ENCODE measurements at places on chromosomes 3 and 15.

DNA sequence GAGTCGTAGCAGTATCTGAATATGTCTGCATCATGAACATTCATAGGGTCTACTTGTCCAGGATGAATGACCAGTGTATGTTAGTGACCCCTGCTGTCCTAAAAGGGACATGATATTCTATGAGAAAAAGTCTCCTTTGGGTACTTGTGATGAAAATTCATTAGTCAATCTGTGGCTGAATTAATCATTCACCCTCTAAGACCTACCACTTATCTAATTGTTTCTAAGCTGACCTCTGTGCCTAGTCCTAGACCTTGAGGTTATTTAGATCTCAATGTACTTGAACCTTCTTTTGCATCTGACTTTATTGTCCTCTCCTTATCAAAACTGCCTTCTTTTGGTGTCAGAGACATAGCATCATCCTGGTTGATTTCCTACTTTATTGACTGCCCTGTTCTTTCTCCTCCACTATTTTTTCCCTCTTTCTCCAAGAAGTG, 799.3 kb downstream of the DIPK2A start:
- DNase-seq: no peak

DNA sequence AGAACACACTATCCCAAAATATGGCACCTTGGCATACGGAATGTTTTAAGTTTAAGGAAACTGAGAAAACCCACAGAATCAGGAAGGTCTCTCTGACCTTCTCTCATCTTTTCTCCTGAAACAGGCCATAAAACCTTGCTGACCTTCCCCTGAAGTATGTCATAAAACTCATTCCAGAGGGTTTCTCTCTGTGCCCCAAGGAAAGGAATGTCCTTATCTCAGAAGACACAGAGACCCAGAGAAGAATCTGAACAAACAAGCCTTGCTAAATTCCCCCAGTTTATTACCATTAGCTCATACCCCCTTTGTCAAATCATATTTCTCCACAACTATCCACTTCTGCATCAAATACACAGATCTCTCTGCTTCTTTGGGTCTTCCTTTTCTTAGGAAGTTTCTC, 603.1 kb downstream of the MCTP2 start:
- no peak for DNase-seq

GRCh38 chr15:75738014-75738646, 25.5 kb upstream of the CSPG4 start:
- no peak for DNase-seq

- DNase-seq: no peak
These were observed 213.0 kb upstream of the ROBO2 start for GRCh38 chr3:76826861-76827260.

GRCh38 chr3:173013219-173013832, 127.7 kb downstream of the SPATA16 start:
- no peak for DNase-seq

DNA sequence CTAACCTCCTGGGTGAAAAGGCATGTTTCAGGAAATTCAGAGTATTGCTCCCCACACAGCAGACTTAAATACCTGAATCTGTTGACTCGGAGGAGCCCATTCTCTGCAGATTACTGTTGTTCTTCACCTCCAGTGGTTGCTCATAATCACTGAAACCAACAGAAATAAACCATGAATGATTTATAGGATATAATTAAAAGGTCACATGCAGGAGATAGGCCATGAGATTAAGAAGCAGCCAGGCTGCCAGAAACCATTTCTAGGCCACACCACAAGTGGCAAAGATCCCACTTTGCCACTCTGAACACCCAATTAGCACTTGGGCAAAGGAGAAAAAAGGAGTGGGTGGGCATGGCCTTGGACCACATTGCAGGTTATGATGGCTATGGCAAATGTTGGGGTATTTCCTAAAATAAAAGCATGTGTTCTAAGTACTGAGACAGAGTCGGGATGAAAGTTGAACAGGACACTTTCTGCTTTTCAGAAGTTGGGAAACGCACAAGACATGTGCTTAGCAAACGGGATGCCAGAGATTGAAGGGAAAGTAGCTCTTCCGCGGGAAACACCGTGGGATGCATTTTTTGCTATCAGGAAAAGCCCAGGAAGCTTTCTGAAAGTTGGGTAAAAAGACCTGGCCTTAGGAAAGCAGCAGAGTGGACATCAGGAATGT, 1.5 kb downstream of the CDC25A start:
- DNase-seq: no peak

DNA sequence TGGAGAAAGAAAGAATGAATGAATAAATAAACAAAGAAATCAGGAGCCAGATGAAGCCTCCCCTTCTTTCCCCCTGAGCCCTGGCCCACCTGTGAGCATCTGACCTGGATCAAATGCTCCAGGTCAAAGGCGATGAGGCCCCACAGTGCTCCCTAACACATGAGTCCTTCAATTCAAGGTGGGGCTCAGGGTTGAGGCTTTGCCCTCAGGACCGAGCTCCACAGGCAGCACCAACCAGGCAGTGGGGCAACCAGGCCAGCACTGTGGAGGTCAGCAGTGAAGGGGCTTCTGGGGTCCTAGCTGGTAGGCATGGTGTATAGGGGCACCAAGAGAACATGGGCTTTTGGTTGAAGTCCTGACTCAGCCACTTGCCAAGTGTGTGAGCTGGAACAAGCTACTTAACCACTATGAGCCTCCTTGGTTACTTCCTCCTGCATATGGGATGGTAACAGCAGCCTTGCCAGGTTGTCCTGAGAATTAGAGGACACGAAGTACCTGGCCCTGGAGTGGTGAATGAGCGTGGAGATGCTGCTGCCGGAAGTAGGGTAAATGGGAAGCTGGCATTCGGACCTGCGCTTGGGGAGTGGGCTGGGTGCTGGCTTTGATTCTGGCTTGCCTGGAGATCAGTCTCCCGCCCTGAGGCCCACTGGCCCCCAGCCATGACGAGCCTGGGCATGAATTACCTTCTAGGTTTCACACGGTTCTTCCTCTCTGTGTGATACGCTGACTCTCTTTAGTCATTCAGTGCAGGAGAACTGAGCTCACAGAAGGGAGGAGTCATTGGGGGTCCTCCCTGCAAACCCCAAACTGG, 10.0 kb upstream of the PAQR5 start:
- DNase-seq: no peak

- no peak for DNase-seq
These were observed 44.6 kb downstream of the HES1 start for GRCh38 chr3:194180570-194180969.

DNA sequence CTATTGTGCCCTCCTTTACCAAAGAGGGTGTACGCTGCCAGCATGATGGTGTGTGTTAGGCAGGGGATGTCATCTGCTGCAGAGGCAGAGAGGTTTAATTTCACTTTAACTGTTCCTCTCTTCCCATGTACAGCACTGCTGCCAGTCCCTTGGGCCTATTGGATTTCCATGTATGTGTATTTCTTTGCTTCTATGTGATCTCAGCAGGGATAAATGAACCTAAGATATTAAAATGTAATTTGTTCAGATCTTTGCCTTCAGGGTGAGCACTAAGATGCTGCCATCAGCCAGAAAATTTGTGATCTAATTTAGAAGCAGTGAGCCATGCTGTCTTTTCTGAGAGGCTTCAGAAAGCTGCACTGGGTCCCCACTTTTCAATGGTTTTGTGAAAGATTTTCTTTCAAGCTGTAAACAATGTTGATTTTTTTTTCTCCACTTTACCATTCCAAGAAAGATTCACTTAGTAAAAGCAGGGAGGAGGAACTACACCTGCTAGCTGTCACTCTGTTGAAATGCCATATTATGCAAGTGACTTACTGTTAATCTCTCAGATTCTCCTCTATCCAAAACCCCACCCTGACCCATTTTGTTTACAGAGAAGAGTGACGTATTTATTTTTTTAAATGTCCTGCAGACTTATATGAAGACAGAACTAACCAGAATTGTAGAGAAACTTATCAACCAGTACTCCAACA, 261.9 kb downstream of the TBL1XR1 start:
- DNase-seq: no peak

DNA sequence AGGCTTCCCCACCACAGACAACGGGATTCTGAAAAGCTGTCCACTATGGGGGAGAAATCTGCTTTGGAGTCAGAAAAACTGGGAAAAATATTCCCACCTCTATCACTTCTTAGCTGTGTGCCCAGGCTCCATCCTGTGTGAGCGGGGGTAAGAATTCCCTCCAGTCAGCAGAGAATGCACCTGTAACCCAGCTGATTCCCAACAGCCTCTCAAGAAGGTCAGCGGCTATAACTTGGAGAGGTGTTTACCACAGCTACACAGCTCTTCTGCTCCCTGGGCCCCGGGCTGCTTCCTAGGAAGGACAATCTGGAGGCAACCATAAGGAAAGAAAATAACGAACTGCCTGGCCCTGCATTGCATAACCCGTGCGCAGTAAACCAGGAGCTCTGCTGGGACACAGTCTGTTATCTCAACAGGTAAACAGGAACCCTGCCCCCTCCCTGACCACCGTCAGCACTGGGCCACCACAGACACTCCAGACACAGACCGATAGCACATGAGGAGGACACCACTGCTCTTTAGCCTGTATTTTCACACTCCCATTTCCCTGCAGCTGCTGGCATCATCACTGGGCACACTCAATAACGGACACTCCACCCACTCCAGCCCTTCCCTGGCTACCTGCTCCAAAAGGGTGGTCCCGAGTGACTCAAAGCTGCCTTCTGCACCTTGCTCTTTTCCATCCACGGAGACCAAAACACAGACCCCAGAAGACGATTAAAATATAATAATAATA, 2.1 kb downstream of the RAB43 start:
- DNase-seq: no peak

DNA sequence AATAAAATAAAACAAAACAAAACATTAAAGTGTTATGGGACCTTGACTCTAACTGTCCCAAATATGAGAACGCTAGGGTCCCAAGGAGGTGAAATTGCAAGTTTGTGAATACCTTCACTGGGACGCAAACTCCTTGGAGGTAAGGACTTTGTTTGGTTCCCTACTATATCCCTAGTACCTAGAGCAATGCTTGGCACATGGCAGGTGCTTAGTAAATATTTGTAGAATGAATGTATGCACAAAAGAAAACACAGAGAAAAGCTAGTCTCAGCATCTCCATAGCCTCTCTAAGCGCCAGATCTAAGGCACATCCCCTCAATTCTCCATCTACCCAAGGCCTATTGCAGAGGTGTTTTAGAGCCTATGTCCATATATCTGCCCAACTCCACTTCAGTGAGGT, 30.5 kb downstream of the GPR176 start:
- no peak for DNase-seq

DNA sequence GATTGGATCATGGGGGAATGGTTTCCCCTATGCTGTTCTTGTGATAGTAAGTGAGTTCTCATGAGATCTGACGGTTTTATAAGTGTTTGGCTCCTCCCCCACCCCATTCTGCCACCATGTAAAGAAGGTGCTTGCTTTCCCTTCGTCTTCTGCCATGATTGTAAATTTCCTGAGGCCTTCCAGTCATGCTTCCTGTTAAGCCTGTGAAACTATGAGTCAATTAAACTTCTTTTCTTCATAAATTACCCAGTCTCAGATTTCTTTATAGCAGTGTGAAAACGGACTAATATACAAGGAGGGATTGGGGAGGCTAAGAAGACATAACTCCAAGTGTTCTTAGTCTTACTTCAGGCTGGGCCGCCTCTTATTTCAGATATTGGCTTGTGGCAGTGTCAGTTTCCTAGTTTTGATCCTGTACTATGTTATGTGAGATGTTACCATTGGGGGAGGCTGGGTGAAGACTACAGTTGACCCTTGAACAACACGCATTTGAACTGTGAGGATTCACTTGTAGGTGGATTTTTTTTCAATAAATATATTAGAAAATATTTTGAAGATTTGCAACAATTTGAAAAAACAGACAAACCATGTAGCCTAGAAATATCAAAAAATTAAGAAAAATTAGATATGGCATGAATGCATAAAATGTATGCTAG, 44.9 kb downstream of the NMD3 start:
- DNase-seq: no peak

- no peak for DNase-seq
These were observed 41.6 kb upstream of the STRIT1 start for GRCh38 chr3:155334914-155335723.

- DNase-seq: no peak
These were observed 160.1 kb downstream of the NEK10 start for GRCh38 chr3:27208961-27209616.

DNA sequence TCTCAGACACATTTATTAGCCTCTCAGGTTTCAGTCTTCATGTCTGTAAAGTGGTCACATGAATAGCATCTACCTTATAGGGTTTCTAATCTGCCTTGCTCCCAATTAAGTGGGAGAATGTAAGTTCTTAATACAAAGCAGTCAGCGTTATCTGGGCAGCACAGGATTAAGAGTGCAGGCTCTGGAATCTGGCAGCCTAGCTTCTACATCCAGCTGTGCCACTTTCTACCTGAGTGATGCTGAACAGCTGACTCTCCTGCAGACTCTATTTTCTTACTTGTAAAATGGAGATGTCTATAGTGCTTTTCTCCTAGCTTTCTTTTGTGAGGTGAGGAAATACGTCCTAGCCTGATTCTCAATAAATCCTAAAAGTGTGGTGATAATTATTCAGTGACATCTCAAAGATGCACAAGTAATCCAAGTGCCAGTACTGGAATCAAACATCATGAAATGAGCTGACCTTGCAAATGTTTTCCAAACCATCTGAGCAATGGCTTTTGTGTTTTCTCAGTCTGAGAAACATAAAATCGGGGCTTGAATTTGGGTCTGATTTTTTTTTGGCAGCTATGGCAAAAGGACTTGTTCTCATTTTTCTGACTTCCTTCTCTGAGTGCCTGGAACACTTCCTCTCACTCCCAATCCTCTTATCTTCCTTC, 232.2 kb upstream of the FEZF2 start:
- no peak for DNase-seq

- DNase-seq: no peak
These were observed 13.0 kb upstream of the SEC62 start for GRCh38 chr3:169953462-169954141.

- no peak for DNase-seq
These were observed 91.8 kb downstream of the TMEM266 start for GRCh38 chr15:76151599-76151974.

GRCh38 chr3:129384594-129385323, 43.7 kb downstream of the EFCAB12 start:
- no peak for DNase-seq

- no peak for DNase-seq
These were observed 14.5 kb downstream of the CCDC71 start for GRCh38 chr3:49151610-49152009.
